Islet precursor cell (in vitro differentiated cells): ENCODE measurements at places on chromosomes 3 and 15.

GRCh38 chr3:111728566-111728935 lies 130.5 kb upstream of the PHLDB2 start:
- no peak for DNase-seq

DNA sequence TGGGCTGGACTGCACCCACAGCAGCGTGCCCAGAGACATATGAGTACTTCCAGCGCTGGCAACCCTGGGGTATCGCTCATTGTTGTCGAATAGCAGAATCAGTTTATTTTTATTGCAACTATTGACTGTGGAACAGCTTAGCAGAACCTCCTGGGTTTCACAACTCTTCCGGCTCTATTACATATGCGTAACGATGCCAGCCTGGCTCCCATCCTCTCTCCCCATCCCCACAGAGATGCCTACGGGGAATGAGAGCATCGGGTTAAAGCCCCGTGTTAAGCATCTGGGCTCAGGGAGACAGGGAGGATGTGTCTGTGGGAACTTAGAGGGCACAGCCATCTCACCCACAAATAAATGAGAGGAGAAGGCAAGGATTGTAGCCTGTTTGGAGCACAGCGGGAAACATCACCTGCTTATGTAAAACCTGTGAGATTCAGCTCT lies 76.6 kb upstream of the DLG1 start:
- no peak for DNase-seq

DNA sequence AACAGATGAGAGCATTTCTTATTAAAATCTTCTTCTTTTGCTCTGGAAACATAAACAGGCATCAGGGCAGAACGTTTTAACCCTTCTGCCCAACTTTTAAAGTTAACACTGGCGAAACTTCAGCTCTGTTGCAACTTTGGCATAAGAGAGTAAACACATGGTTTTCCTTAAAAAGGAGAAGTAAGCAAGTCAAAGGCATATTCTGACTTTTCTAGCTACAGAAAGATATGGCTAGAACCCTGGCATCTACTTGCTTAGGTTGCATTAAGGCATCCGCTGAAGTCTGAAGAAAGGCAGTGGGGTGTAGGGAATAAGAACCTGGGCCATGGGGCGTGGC lies 13.3 kb upstream of the IL16 start:
- DNase-seq: no peak

DNA sequence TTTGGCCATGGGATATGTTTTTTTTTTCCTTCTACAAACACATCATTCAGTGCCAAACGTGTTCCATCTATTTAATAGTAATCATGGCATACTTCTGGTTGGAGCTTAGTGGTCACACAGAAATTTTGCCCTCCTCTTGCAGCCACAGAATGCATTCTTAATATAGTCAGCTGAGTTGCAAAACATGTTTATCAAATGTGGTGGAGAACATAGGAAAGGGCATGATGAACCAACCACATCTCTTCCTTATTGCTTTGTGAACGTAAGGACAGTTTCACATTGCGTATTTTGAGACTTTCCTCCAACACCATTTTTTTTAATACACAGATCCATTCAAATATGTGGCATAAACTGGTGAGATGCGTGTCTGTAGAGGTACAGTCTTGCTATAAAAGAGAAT lies 106.8 kb downstream of the BBX start:
- no peak for DNase-seq

DNA sequence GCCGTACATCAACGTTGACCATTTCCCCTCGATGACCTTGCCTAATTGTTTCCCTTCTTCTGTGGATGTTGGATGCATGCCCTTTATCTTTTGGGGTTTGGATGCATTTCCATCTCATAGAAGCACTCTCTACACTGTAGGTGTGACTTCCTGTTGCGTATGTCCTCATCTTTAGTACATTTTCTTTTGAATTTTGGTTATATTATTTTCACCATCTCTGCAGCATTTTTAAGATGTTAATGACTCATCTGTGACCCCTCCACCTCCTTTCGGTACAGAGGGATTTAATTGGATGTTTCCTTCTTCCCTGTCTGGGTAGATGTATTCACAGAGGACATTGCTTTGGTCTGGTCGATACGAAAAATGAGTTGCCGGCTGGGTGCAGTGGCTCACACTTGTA lies 172.1 kb downstream of the APBA2 start:
- no peak for DNase-seq

- DNase-seq: peak; percentile 92
These were observed 14.8 kb downstream of the MYL3 start for GRCh38 chr3:46848271-46849044.
